Activated T-cell treated with anti-CD3 and anti-CD28 coated beads for 1 hour (primary cell): ENCODE measurements at places on chromosomes 16 and 17.

GRCh38 chr16:70576431-70577255 lies 53.0 kb downstream of the SF3B3 start:
- no peak for DNase-seq

DNA sequence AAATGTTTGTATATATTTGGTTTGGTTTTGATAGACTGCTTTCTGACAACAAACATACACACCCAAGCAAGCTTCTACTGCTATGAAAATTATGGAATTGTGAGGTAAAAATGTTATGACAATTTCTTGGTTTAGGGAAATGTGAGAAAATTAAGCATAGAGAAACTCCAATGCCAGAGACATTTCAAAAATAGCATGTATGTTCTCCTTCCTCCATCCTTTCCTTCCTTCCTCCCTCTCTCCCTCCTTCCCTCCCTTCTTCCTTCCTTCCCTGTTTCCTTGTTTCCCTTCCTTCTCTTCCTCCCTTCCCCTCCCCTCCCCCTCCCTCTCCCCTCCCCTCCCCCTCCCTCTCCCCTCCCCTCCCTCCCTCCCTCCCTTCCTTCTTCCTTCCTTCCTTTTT lies 14.9 kb downstream of the KCNJ2 start:
- no peak for DNase-seq

GRCh38 chr17:79835953-79836509 lies 3.2 kb downstream of the CBX4 start:
- DNase-seq: no peak

DNA sequence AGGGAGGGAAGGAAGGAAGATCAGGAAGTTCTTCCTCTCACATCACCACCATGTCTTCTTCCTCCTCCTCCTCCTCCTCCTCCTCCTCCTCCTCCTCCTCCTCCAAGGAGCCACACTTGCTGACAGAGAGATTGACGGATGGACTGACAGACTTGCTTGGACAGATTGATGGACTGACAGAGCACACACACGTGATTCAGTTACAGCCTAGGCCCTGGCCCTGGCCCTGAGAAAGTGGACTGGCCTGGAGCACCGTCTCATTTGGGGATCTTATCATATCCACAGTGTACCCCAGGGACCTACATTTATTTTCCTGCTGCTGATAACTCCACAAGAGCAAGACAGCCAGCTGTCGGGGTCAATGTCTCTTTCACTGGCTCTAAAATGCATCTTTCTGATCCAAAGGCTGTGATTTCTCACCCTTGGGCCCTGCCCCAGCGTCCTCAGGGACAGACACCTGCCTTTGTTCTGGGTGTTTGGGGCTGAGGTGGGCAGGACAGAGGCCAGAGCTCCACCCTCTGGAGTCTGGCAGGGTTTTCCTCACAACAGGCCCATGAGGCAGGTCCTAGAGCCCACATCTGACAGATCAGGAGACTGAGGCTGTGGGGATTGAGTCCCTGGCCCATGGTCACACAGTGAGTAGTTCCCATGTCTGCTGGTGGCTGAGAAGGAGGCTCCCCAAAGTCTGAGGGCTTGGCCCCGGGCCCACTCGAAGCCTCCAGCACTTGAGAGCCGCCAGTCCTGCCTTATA lies 2.3 kb upstream of the P2RX1 start:
- no peak for DNase-seq

- no peak for DNase-seq
Measured at GRCh38 chr16:21614896-21615295, 15.5 kb downstream of the METTL9 start.

DNA sequence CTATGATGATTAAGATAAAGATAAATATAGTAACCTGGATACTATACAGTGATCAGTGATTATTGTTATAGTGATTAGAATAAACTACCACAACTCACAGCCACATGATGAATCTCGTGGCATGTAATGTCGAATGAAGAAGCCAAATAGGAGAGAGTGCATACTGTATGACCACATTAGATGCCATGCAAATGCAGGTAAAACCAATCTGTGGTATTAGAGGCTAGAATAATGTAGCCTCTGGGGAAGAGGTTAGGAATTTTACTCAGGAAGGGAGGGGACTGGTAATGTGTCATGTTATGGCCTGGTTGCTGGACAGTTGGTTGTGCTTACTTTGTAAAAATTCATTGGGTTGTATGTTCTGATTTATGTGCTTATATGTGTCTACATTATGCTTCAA lies 402.7 kb downstream of the CDH13 start:
- DNase-seq: no peak

DNA sequence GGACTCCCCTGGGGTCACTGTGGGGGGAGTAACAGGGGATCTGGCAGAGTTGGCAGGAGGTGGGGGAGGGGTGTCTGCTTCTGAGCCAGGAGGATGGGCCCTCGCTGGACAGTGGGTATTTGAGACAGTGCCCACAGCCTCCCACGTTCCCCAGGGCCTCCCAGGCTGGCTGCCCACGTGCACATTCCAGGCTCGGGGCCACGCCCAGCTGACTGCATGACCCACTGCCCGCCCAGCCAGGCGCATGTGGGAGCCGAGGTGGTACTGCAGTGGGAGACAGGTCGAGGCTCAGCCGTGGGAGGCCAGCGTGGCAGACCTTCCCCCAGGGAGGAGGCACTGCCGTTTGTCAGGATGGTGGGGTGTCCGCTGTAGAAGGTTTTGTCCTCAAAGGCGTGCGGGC lies 38.8 kb downstream of the BAHCC1 start:
- DNase-seq: no peak

- DNase-seq: no peak
Measured at GRCh38 chr17:58382872-58383242, 30.9 kb upstream of the SUPT4H1 start.

GRCh38 chr17:81064678-81065475 lies 29.9 kb downstream of the BAIAP2 start:
- DNase-seq: no peak

DNA sequence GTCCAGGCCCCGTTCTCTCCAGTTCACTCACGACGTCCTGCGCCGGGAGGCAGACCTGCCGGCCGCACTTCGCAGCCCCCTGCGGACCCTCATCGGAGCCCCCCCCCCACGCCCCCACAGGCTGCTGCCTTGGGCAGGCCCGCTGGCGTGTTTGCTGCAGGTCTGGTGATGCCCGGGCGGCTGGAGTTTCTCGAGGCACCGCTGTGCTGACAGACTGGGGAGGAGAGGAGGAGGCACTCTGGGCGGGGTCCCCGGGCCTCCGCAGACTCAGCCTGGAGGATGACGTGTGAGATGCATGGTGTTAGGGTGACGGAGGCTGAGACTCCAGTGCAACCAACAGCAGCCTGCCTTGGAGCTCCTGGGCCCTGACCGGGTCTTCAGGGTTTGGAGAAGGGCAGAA lies 24.1 kb downstream of the BAIAP2 start:
- no peak for DNase-seq

DNA sequence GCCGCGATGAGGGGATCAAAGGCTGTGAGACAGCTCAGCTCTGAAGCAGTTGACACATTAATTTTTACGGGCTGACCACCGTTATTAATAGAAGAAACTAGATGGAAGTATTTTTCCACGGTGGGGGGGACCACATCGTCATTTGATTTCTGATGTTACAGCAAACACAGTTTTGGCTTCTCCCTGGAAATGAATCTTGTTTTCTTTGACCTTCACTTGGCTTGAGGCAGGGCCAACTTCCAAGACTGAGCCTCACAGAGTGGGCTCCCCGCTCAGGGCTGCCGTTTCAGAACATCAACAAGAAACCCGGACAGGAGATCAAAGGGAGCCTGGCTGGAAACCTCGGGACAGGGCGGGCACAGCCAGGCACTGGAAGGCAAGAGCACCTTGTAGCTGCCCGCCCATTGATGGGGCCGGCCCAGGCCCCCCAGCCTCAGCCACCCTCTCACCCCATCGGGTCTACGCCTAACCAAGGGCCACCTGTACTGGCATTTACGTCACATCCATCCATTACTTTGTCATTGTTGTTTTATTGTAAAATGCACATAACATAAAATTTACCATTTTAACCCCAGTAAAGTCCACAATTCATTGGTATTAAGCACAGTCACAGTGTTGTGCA lies 124.6 kb downstream of the C16orf95 start:
- no peak for DNase-seq
